ENCODE measurements at places on chromosomes 7 and 10.

DNA sequence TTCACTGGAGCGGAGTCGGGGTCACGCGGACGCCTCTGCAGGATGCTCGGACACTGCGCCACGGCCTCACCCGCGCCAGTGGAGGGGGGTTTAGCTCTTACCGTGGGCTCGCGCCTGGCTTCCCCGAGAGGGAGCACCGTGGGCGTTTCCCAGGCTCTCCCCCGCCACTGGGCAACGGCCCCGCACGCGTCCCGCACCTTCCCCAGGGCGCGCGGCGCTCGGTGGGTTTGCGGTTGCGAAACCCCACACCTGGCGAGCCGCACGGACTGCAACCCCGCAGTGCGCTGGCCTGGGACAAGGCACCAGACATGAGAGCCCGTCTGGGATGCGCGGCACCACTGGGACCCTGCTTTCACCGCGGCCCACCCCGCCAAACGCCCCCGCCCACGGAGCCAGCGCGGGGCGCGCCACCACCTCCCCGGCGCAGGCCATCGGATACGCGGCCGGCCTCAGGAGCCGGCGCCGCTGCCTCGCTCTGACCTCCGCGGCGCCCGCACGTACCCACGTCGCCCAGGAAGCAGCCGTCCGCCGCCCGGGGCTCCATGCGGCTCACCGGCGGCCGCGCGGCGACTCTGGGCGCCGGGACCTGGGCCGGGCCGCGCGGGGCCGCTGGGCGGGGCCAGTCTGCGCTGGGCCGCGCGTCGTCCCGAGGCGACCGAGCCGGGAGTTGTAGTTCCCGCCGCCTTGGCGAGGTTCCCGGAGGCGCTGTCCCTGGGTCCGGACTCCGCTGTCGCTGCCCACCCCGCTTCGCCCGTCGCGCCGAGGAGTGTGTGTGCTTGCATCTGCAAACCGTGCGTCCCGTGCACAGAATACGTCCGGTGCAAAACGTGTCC lies at the start of gene ASB13:
TSS of gene ASB13 (minus strand) at position 588 of the 833 bp plus-strand sequence. CDS start at position 544, 44 bp downstream.
- DNase-seq, result no peak

DNA sequence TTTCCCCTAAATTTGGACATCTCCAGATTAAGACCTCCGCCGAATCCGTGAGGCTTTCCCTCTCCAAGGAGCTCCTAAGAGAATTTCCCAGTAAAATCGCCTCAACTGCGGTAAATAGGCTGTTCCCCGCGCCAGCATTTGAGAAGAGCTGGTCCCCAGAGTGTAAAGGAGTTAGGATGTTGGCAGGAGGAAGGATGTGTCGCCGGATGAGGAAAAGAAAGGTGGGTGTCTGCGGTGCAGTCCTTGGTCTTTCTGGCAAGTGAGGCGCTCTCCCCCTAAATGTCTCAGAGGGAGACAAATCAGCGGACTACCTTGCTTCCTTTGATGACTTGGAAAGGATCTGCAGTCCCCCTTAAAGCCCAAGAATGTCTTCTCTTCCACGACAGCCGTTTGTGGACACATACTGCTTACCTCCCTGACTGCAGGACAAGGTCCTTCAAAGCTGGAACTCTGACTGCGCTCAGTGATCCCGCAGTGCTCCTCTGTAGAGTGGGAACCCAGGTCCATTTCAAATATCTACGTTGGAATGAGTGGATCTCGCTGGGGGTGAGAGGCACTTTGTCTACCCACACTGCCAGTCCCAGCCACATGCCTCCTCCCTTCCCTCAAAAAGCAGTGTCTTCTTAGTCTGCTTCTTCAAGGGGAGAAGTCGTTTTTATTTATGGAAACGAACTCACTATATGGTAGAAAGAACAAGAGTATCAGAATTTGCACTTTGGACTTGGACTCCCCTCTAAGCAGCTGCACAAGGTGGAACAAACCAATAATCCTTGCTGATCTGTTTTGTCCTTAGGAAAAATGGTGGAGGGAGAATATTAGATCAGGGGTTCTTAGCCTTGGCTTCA lies 1.1 kb upstream of the DLG5 start:
- no peak for DNase-seq

DNA sequence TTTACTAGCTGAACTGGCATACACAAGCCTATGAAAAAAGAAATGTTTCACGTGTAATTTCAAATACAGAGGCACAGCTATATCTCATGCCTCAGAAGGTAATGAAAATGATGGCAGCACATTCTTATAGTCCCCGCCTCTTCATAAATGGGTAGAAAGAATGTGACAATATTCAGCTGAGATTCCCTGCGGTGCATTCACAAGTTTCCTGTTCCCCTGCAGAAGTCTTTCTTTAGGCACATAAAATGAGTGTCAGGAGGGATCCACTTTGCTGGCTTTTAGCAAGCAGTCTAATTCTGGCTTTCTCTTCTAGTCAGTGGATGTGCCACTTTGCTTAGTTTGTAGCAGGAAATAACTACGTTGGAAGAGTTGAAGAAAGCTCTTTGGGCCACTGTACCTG lies 56.1 kb downstream of the DGKB start:
- DNase-seq, result no peak

DNA sequence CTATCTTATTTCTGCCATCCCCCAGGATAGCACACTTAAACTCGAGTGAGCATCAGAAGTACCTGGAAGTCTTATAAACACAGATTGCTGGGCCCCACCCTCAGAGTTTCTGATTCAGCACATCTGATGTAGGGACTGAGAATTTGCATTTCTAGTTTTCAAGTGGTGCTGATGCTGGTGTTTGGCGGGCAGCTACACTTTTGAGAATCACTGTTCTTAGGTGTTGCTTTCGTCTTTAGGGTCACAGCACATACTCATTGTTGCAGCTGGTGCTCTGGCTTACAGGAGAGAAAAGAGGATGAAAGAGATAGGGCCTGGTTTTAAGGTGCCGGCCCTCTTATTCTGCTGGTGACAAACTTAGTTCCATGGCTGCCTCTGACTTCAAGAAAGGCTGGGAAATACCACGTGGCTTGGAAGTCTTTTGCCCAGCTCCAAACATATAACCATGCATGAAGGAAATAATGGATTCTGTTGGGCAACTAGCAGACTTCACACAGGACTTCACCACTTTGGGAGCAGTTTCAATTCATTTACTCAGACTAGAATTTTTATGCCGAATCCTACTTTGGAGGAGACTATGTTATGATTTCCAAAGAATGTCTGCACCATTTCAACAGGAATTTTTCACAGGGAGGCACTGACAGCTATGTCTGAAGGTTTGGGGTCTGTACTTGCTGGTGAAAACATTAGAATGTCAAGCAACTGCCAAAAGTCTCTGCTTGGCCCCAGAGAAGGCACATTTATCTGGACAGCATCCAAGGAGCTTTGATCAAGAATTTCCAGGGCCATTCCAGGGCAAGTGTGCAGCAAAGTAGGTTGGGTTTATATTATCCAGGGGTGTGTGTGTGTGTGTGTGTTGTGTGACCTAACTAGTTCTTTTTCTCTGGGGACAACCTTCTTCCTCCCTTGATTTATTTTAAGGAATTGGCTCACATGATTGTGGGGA lies 6.9 kb upstream of the MINDY4 start:
- DNase-seq, result no peak

GRCh38 chr7:213324-213993 lies 21.1 kb downstream of the FAM20C start:
- DNase-seq, result no peak

- no peak for DNase-seq
Measured at GRCh38 chr7:147406521-147407135, 1183.9 kb upstream of the C7orf33 start.

DNA sequence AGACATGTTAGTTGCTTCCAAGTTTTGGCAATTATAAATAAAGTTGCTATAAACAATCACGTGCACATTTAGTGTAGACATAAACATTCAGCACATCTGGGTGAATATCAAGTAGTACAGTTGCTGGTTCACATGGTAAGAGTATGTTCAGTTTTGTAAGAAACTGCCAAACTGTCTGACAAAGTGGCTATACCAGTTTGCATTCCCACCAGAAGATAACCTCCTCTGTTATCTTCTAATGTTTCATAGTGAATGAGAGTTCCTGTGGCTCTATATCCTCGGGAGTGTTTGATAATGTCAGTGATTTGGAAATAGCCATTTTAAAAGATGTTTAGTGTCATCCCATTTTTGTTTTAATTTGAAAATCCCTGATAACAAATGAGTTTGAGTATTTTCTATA lies 259.6 kb upstream of the PLXDC2 start:
- no peak for DNase-seq

DNA sequence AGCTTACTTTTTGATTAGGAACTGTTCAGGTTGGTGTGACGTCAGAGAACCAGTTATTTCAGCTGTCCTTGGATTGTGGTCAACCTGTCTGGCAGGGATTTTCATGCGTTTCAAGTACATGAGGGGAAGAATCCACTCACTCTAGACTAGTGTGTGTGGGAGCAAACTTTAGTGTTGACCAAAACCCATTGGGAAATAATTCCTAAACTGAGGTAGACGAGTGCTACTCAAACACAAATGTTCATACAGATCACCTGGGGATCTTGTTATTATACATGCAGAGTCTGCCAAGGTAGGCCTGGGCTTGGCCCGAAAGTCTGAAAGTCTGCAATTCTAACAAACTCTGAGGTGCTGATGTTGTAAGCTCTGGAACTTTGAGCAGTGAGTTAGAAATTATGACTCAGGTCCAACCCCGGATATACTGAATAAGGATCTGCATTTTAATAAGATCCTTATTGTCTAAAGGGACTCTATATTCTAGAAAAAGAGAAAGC lies 111.1 kb upstream of the CREB5 start:
- DNase-seq, result no peak

- no peak for DNase-seq
Measured at GRCh38 chr7:152709287-152710152, 33.6 kb upstream of the XRCC2 start.

DNA sequence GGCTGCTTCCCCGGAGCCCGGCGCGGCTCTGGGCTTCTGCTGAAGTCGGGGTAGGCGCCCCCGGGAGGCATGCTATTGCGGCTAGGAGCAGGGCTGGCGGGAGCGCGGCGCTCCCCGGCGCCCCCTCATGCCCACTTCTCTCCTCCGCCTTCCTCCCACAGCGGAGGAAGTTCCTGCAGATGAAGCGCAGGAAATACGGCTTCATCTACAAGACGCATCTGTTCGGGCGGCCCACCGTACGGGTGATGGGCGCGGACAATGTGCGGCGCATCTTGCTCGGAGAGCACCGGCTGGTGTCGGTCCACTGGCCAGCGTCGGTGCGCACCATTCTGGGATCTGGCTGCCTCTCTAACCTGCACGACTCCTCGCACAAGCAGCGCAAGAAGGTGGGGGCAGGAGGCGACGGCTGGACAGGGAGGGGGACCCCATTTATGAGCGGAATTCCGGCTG lies 479 bp downstream of the CYP26A1 start:
- no peak for DNase-seq

GRCh38 chr10:44954042-44954441 lies 5.6 kb upstream of the RASSF4 start:
- DNase-seq, result no peak

GRCh38 chr7:72032934-72033333 lies 379.2 kb downstream of the CALN1 start:
- DNase-seq, result no peak

Data from tibial nerve (tissue), 4 donors.